Motor neuron (in vitro differentiated cells): ENCODE measurements at places on chromosomes 12 and 14. TPM values are rescaled to one million over a fixed set of nuclear protein-coding genes. Genes with fewer than 3 reads are reported as not detected.

NKX2-1 gene
- 0.19 and 0.52 TPM in 2 replicates for total RNA-seq

DNA sequence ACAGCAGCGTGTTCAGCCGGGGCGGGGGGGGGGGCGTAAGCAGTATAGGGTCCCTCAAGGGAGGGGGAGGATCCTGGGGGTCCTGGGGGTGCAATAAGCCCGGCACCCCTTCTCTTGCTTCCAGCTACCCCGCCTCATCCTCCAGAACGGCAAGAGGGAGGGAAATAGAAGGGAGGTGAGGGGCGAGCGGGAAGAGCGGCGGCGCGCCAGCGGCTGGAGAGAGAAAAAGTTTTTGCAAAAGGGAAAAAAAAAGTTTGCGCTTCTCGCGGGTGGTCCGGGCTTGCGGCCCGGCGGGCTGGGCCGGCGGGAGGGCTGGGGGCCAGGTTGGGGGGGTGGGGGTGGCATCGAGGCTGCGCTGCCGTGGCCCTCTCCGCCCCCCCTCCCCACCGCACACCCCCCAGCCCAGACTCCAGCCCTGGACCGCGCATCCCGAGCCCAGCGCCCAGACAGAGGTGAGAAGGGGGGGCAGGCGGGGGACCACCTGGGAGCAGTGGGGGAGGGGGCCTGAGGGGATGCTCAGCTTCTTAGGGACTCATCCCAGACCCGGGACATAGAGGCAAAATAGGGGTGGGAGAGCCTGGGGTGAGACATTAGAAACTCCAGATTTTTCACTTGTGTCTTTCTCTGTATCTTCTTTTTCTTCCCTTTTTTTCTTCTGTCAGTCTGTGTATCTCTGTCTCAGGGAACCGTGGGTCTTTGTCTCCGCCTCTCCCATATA, at the start of gene GLI1:
Gene GLI1, plus strand, starts transcription at position 36 of the 718 bp plus-strand sequence. CDS start 3,907 bp downstream, outside the sequence.
- ATAC-seq = no peak

- ATAC-seq = no peak
Observed at GRCh38 chr14:65206078-65206447, 103.7 kb upstream of the MAX start.

AICDA gene
- 0.59 TPM in 1 of 2 replicates, not detected in the other for total RNA-seq

DNA sequence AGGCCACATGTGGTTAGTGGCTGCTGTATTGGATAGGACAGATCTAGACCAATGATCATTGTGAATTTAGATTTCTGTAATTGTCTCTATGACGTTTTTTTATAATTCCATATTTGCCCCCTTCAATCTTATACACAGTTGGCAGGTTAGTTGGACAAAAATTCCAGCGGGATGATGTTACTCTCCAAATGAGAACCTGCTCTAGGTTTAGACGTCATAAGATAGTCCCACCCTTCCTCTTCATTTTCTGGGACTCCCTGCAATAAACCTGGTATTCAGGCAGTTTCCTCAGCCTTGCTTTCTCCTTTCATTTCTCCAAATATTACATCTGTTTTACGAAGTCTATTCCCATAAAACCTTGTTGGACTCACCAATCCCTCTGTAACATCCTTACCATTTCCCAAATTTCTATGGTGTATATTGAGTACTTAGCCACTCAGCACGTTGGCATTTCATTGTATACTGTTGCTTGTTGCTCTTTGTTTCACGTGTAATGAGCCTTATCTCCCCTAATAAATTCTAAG, 10.2 kb downstream of the FBXO34 start:
- no peak for ATAC-seq

CISTR gene
- total RNA-seq = not detected in 2 replicates

CABP1 gene
- 0.27 and 0.46 TPM in 2 replicates for total RNA-seq

DENND5B gene
- total RNA-seq = 3.6 and 4.3 TPM in 2 replicates

SMIM10L1 gene
- total RNA-seq = 15.4 and 16.2 TPM in 2 replicates

GRCh38 chr14:93691042-93691780, 97.1 kb downstream of the PRIMA1 start:
- ATAC-seq = no peak

DNA sequence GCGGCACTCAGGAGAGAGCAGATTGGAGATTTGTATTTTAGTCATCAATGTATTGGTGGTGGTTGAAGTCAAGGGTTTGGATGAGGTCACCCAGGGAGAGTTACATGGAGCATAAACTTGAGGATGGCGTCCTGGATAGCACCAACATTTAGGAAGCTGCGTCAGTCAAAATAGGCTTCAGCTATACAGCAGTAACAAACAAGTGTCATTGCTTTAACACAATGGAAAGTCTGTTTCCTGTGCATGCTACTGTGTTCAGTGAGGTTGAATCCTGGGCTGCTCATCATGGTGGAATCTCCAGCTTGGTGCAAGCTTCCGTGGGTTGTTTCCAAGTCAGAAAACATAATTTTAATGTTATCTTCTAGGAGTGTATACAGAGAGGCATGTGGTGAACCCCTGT, 180.4 kb downstream of the CFAP54 start:
- no peak for ATAC-seq

PEX5 gene
- total RNA-seq = 26.8 and 27.4 TPM in 2 replicates

DNA sequence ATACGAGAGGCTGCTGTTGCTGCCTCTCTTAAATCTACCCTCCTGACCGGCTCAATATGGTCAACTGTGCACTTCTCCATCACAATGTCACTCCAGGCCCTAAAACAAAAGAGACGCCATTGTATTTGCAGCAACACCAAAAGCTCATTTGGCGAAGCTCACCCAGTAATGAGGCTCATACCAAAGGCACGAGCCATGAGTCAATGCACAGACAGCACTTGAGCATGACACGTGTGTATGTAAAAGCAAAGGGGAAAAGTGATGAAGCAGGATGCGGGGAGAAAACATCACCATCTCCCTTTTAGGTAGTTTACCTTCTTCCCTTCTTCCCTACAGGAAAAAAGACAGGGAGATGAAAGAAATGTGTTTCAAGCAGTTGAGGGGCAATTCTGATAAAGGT, 150.3 kb downstream of the FOXN3 start:
- ATAC-seq = no peak

DNA sequence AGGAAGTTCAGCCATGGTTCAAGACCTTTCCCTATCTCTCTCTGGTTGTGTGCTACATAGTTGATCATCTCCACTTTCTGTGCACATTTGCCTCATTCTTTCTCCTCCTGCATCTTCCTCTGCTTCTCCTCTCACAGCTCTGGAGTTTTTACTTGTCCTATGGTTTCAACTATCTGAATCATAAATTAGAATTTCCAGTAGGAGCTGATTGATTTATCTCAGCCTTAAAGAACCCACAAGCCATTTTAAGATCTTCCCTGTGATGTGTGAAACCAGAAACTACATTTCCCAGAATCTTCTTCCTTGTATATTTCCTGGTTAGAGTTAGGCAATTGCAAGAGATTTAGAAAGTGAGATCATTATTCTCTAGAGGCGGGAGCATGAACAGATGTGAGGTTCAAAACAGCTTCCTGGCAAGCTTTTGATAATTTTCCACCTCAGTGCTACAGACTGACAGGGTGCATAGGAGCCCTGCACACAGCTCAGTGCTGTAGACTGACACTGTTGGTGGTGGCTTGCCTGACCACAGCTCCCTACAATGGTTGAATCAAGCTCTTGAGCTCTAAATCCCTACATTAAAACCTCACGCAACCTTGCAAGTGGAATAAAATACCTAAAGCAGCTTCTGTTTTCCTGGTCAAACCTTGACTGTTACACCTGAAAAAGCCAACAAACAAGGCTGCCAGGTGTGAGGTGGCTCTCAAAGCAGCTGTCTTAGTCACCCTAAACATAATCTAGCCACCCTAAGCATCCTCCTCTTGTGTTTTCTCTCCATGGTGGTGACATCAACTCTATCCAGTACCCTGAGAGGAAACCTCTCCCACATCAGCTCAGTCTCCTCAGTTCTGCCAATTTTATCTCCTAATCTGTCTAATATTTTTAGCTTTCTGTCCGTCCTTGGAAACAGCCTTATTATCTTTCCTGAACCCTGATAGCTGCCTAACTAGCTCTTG, 21.5 kb upstream of the IFNG start:
- ATAC-seq = no peak

GRCh38 chr12:79373896-79374499, 316.8 kb downstream of the PAWR start:
- ATAC-seq = no peak

GRCh38 chr14:95953111-95953724, 76.6 kb downstream of the TUNAR start:
- no peak for ATAC-seq

CELA1 gene
- total RNA-seq = not detected in 2 replicates

- peak; percentile 14 for ATAC-seq
Observed at GRCh38 chr12:51171884-51172514, 936 bp downstream of the TFCP2 start.

GRCh38 chr14:68363466-68363842, 429.4 kb downstream of the ZFP36L1 start:
- peak; percentile 55 for ATAC-seq

KRT3 gene
- total RNA-seq = not detected in 2 replicates

- ATAC-seq = no peak
Observed at GRCh38 chr14:50038398-50039119, 77.8 kb downstream of the VCPKMT start.

TMEM63C gene
- 10.3 and 18.6 TPM in 2 replicates for total RNA-seq

ST8SIA1 gene
- total RNA-seq = 17.6 and 18.7 TPM in 2 replicates

RFLNA gene
- total RNA-seq = 16.8 and 19.8 TPM in 2 replicates

ITGB7 gene
- total RNA-seq = 0.45 and 1.6 TPM in 2 replicates

DNA sequence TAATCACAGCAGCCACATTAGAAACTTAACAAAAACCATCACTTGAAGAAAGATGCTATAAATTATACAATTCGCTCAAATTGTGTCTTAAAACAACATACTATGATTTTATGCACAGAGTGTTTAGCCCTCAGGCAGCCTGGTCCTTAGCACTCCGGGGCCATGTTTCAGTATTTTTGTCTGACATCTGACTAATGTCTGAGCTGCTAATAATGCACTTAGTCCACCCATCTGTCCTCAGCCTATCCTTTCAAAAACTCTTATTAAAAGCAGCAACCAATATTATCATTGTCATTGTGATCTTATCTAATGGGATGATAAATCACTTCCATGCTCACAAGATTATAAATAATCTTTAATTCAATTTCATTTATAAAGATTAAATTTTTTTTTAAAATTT, 602.7 kb upstream of the FOXG1 start:
- ATAC-seq = peak; percentile 51

DNA sequence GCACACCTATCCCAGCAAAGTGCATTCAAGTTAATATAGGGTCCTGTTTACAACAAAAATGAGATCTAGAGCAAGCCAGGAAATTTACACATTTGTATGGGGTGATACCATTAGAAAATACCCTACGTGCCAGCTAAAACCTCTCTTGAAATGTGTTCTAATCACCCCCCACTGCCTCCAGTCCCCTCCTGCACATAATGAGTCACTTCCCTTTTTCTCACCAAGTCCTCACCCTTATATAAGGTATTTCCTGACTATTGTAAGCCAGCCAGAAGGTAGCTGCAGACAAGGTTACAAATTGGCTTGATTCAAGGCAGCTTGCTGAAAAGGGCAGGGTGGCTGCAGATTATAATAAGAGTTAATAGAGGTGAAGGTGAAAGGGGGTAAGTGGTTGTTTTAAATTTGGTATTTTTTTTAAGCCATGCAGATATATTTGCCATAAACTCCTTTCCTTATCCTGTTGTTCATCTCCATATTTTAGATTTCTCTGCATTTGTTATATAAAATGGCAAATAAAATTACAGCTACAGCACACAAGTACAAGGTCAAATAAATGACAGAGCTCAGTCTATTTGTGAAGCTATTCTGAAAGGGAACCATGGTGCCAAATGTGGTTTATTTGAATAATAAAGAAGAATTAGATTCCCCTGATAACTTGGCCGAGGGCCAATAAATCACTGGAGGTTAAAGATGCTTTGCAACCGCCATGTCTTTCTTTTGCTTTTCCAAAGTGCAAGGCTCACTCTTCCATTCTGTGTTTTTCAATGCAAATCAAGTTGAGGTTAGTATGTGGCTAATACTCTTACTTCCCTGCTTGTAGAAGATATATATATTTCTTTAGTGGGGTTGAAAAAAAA, 385.9 kb downstream of the EGLN3 start:
- ATAC-seq = no peak

DNA sequence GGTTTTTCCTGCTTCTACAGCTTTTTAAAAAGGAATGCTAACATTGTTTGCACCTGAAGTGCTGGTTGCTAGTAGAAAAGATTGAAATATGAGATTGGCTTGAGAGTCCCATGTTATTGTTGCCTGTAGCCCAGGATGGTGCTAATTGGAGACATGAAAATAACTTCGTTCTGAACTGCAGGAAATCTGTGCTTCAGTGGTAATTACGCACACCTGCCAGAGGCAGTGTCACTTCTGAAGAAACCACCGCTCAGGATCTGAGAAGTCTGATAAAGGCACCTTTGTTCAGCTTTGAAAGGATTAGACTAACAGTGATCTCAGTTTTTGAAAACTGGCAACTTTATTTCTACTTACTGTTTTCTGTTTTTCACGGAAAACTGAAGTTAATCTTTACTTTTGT, 15.5 kb upstream of the ATP6V0A2 start:
- ATAC-seq = no peak

- no peak for ATAC-seq
Observed at GRCh38 chr12:111367661-111368221, 1.2 kb downstream of the PHETA1 start.

GRCh38 chr14:40028991-40029390, 596.8 kb upstream of the FBXO33 start:
- ATAC-seq = no peak

DNA sequence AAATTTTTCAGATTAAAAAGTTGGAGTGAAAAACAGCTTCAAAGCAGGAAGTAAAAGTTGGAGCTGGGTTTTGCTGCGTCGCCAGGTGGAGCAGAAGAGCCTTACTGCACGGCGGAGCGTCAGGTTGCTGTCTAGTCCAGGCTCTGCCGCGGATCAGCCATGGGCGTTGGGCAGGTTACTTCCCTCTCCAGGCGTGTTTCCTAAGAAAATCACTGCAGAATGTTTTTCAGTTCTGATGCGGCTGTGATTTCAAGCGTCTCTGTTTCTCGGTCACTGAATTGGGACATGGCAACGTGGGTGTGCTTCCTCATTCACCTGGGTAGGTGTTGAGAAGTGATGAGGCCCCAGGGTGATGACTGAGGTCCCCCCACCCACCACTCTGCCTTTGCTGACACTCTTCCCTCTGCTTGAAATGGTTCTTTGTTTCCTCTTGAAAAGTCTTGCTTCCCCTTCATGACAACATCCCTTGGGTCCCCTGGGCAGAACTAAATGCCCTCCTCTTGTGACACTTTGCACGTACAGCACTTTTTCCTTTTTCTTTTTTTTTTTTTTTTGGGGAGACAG, 7.6 kb downstream of the EVL start:
- ATAC-seq = no peak

GRCh38 chr12:42865282-42865681, 275.7 kb upstream of the PRICKLE1 start:
- no peak for ATAC-seq

DNA sequence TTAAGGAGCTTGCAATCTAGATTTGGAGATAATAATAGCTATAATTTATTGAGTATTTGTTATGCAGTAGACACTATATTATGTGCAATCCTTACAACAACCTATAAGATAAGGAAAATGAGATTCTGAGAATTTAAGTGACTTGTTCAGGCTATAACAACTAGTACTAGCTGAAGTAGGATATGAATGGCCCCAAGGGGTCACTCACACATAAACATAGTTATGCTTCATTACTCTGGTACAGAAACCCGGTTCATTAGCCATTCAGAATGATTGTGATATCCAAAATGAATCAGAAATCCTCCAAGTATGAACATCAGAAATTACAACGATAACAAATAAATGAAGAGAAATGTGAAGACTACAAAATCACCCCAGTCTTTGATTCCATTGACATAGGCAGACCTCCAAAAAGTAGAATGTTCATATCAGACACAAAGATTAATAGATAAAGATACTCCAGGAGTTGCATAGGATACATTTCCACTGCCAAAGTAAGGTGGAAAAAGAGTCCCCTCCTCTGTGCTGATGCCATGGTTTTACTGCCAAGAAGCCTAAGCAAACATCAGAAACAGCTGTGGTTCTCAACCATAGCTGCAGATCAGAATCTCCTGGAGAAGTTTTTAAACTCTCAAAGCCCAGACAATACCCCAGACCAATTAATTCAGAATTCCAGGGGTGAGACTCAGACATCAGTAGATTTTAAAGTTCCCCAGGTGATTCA, 8.6 kb upstream of the NID2 start:
- no peak for ATAC-seq
